Osteocyte (in vitro differentiated cells): ENCODE measurements at places on chromosomes 6 and 20. TPM values are rescaled to one million over a fixed set of nuclear protein-coding genes. Genes with fewer than 3 reads are reported as not detected.
A peak's percentile ranks its signal among the peaks of the same experiment; 100 is the strongest.

Gene SNAI1
- 13.0 and 13.4 TPM in 2 replicates for total RNA-seq

Gene MEP1A
- total RNA-seq = not detected in 2 replicates

Gene ZNF311
- total RNA-seq = 1.5 and 1.7 TPM in 2 replicates

- DNase-seq = no peak
These were observed 55.0 kb downstream of the KIF13A start for GRCh38 chr6:17932330-17932852.

DNA sequence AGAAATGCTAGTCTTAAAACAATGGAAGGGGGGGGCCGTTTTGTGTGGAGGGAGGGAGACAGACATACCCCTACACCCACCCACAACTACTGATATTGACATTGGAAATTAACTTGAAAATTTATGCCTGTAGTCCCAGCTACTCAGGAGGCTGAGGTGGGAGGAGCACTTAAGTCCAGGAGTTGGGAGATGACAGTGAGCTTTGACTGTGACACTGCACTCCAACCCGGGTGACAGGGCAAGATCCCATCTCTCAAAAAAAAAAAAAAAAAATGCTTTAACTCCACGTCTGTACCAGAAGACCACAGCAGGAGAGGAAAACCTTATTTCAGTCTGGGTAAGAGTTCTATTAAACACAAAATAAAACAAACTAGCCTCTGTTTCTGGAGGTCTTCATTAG, 2.2 kb downstream of the TBC1D20 start:
- DNase-seq = no peak

- DNase-seq = no peak
These were observed 508.1 kb downstream of the KIF16B start for GRCh38 chr20:16064989-16065707.

GRCh38 chr6:163137398-163137881, 277.1 kb upstream of the QKI start:
- DNase-seq = peak; percentile 75
